ENCODE measurements at places on chromosomes 6 and 20. TPM values are rescaled to one million over a fixed set of nuclear protein-coding genes. Genes with fewer than 3 reads are reported as not detected.

DNA sequence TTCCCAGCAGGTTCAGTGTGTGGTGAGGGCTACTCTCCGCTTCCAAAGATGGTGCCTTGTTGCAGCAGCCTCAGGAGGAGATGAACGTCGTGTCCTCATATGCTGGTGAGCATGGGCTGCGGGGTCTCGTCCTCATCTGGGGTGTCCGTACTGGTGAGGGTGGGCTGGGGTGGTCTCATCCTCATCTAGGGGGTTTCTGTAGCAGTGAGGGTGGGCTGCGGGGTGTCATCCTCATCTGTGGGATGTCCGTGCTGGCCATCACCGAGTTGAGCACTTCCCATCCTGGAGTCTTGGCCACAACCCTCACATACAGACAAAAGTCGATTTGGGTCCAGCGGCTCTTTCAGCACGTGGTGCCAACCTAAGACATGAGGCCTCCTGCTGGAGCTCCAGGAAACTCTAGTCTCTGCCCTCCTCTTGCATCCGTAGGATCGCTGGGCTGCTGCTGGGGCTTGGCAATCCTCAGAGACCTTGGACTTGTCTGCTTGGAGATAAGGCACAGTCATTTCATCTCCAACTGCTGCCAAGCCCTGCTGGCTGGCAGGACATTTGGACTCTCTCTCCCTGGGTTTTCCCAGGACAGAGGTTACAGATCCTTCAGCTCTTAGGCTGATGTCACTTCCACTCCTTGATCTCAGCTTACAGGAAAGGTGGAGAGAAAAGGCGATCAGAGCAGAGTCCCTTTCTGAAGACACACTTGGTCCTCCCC is 160.4 kb downstream of the PACRG start:
- DNase-seq = no peak

DNA sequence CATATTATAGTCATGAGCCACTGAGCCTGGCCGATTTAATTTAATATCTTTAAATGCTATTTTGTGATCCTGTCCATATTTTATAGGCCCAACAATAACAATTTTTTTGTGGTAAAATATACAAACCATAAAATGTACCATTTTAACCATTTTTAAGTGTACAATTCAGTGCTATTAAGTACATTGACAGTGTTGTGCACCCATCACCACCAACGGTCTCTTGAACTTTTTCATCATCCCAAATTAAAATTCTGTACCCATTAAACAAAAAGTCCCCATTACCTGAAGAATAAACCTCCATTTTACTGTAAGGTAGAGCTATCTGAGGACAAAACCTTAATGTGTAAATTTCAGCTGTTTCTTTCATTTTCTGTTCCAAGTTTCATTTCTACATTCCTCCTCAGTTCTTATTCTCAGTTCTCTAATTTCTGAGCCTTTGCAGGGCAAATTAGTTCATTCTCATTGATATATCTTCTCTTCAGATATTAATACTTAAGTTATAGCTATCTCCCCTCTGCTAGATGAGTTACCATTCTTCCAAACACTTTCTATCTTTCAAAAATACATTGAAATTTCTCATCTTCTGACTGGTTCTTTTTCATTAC is 10.3 kb downstream of the MTO1 start:
- no peak for DNase-seq

- DNase-seq = no peak
Observed at GRCh38 chr6:75217193-75217592, 11.3 kb upstream of the COL12A1 start.

GRCh38 chr6:51261691-51262090 is 443.0 kb downstream of the TFAP2B start:
- DNase-seq = no peak

- DNase-seq = no peak
Observed at GRCh38 chr6:119055069-119055468, 23.4 kb downstream of the FAM184A start.

DNA sequence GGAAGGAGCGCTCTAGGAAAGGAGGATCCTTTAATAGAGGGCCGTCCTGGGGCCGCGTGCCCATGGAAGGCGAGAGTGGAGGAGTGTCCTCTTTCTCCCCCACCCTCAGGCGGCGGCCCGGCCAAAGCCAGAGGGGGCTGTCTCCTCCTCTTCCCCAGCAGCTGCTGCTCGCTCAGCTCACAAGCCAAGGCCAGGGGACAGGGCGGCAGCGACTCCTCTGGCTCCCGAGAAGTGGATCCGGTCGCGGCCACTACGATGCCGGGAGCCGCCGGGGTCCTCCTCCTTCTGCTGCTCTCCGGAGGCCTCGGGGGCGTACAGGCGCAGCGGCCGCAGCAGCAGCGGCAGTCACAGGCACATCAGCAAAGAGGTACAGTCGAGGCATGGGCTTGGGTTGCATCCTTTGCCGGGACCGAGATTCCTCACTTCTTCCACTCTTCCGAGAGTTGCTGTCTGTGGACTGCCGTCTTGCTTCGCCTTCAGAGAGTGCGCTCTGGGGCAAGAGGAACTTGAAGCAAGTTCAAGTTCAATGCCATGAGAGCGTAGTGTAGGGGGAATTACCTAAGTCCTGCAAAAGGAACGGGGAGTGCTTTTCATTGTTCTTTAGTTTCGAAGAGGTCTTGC is at the start of gene LAMA2:
LAMA2 (plus strand) TSS at position 148 of the 621 bp plus-strand sequence; CDS start at position 256, 108 bp downstream.
- DNase-seq = peak; percentile 23

DNA sequence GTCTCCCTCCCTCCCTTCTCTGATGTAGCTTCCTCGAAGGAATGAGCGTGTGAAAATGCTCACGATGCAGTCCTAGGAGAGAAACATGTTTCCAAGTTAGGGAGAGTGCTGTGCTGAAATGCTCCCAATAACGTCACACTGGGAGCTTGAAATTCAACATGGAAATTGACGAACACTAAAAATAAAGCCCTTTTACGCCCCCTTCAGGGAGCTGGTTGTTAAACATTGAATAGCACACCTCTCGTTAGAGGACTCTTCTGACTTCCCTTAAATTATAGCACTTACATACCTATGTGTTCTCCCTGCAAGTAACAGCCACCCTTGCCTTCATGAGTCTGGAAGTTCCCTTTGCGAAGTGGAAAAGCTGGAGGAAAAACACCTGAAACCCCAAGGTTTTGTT is 88.6 kb downstream of the BFSP1 start:
- no peak for DNase-seq

- DNase-seq = no peak
Observed at GRCh38 chr6:21928827-21929226, 335.3 kb downstream of the SOX4 start.

The HRH3 gene
- total RNA-seq = not detected

The SIRPB2 gene
- 13.6 TPM for total RNA-seq

The TCF21 gene
- total RNA-seq = 6.8 TPM

The TRDN gene
- total RNA-seq = 1.1 TPM

The IP6K3 gene
- total RNA-seq = 0.19 TPM

The DAAM2 gene
- total RNA-seq = 57.1 TPM

The CEBPB gene
- total RNA-seq = 158 TPM

The RAET1L gene
- total RNA-seq = not detected

Data from omental fat pad (tissue), 4 donors.